ENCODE measurements at places on chromosomes 16 and 17.

- DNase-seq: no peak
Observed at GRCh38 chr17:17512866-17513265, 16.7 kb upstream of the RASD1 start.

DNA sequence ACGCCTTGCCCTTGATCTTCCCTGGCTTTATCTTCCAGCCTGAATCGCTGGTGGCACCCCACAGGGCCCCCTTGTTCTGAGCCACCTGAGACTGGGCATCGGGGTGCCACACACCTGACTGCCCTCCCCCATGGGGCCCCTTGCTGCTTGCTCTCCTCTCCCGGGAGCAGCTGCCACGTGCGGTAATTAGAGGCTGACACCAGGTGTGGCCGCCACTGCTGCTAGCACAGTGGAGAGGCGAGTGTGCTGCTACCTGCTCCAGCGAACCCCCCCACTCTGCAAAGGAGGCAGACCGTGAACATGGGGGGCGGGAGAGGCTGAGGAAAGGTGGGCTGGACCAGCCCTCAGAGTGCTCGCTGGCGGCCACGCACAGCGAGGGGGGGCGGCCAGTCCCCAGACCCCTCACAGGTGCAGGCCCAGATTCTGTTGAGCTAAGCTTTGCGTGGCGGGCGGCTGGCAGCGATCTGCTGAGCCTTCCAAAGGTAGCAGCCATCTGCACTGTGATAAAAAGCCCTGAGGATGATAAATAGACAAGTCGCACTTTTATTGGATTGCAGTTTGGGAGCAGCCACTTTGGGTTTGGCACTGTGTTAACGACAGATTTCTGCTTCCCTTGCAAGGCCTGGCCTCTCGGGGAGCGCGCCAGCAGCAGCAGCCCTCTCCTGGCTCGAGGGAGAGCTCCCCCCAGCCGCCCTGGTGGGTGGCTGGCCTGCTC, 167.9 kb upstream of the GSE1 start:
- no peak for DNase-seq

DNA sequence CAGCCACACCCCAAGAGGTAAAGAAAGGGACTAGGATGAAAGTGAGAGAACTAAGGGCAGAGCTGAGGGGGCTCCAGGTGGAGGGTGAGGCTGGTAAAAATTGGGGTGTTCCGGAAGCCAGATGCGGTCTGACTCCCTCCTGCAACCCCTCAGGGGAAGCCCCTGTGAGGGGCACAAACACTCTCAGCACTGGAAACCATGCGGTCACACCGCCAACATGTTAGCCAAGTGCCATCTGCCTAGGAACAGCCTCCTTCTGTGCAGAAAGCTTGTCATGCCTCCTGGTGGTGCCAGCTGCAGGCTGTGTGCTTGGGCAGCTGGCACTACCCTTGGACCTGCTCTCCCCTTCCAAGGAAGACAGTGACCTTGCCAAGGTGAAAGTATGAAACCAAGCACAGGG, 83.5 kb upstream of the RPL38 start:
- no peak for DNase-seq

DNA sequence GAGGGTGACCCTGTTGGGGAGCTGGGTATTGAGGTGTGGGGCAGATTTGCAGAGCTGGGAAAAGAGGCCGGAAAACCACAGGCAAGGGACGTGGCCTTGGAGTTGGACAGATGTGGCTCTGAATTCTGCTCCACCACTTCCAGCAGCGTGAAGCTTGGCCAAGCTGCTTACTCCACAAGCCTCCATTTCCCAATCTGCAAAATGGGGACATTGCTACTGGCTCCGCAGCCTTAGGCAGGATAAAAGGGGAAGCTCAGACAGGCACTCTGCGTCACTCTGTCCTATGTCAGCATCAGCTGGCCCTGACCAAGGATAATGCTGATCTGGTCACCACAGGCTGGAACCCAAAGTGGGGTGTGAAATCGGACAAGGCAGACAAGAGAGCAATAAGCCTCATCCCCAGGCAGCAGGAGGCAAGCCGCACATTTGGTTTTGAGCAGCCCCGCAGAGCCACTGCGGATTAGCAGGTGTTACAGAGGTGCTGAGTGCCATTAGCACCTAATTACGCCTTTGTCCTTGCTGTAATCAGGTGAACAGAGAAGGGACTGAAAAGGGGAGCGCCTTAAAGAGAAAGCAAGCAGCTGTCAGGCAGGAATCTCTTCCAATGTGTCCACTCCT, 54.8 kb downstream of the SDK2 start:
- no peak for DNase-seq

DNA sequence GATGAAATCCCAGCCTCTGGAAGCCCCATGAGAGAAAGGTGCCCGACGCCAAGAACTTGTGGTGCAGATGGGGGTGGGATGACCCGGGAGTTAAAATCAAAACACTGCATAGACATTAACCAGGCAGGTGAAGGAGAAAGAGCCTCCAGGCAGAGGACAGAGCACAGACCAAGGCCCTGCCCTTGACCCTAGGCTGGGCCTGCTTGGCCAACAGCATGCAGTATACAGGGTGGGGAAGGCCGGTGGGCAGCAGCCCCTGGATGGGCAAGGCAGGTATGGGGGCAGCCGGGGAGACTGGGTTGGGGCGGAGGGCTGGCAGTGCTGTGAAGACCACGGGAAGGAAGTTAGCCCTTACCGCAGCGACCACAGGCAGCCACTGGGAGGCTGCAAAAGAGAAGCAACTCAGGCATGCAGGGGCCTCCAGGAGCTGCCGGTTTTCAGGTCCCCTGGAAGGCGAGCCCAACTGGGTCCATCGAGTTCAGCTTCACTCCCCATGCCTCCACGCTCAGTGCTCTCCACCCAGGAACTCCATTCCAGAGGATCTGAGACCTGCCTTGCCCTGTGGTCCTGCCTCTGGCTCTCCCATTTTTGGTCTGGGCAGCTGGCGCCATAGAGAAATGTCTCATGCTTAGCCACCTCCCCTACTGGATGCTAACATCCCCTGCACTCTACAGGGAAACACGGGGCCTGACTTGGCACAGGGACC, 81.2 kb downstream of the C16orf95 start:
- no peak for DNase-seq

- no peak for DNase-seq
Observed at GRCh38 chr17:30158896-30159625, 42.4 kb downstream of the NSRP1 start.

GRCh38 chr17:82089723-82090548, 8.1 kb downstream of the FASN start:
- DNase-seq: no peak

GRCh38 chr17:69981441-69981840, 93.6 kb upstream of the KCNJ16 start:
- DNase-seq: no peak

- no peak for DNase-seq
Observed at GRCh38 chr17:17086585-17086984, 44.3 kb downstream of the MPRIP start.

- DNase-seq: no peak
Observed at GRCh38 chr16:49452578-49452977, 79.0 kb downstream of the C16orf78 start.

GRCh38 chr16:23836078-23836403, 258 bp downstream of the PRKCB start:
- no peak for DNase-seq

DNA sequence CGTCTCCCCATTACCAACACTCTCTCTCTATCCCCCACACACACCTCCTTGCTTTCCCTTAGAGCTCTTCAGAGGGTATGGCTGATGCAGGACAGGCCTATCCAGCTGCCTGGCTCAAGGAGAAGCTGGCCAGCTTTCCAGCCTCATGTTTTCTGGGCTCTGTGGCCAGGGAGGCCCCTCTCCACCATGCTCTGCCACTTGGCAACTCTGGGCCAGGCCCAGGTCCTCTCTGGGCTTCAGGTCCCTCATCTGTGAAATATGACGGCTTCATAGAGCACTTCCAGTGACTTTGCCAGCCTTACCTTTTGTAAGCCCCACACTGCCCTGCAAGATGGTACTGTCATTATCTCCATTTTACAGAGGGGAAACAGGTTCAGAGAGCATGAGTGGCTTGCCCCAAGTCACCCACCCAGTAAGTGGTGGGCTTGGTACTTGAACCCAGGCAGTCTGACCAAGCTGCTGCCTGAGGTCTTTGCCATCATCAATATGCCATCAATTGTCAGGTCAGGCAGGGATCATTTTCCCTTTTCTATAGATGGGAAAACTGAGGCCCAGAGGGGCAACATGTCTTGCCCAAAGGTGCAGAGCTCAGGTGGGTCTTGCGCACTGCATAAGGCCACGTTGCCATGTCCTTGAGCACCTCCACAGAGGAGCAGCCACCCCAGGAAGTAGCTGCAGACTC, 548 bp upstream of the ADGRG5 start:
- DNase-seq: no peak

DNA sequence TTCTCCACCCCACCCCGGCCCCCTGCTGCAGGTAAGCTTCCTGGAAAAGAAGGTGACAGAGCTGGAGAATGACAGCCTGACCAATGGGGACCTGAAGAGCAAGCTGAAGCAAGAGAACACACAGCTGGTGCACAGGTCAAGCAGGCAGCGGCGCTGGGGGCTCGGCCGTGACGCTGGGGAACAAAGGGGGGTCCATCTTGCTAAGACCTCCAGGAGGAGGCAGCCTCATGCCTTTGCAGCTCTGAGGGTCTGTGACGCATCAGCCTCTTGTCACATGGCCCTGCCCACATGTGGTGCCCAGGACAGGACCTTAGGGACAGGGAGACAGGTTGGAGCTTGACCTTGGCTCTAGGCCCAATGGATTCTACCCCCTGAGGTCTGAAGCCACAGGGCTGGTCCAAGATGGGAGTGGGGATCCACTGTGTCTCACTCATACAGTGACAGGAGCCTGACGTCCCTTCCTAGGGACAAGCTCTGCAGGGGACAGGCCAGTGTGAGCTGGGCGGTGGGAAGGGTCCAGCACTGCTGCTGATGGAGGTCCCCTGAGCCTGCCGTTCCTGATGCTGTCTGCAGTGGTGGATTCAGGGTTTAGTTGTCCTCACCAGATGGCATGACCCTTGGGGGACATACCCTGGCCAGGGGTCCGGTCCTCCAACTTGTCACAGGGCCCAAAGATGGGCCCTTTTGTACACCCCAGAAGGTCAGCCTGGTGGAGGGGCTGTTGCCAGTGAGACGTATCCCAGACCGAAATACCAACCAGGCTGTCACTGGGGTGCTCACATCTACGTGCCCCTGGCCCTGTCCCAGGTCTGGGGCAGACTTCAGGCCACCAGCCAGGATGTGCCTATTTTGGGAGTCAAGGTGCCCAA, 132.6 kb downstream of the RAB11FIP4 start:
- no peak for DNase-seq

- DNase-seq: peak; percentile 29
Observed at GRCh38 chr16:997440-998051, 16.0 kb downstream of the SOX8 start.

DNA sequence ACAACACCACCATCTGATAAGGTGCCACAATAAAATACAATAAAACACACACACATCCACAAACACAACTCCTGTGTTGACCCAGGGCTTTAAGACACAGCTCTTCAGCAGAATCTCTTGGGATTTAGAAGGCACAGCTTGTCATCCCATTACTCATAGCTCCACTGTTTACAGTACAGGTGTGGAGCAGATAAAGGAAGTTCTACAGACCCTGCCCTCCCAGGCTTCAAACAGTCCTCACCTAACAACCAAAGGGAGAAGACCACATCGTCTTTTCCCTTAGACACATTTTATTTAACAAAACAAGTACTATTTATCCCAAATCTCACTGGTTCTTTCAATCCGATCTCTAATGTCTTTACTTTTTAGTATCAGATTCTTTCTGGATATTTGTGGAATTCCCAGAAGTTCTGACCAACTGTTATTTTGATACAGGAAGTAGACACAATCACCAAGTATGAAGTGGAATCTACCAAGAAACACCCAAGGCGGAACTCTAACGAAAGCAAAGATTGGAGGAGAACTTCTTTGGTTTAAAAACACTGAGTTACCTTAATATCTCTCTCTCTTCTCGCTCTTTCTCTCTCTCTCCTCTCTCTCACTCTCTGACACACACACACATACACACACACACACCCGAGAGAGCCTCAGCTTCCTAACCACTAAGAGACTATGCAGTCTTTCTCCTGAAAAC, 46.1 kb downstream of the CYTH1 start:
- DNase-seq: no peak

GRCh38 chr17:81350320-81350890, 44.9 kb upstream of the BAHCC1 start:
- no peak for DNase-seq

- DNase-seq: no peak
Observed at GRCh38 chr17:21058098-21058893, 15.5 kb upstream of the USP22 start.

DNA sequence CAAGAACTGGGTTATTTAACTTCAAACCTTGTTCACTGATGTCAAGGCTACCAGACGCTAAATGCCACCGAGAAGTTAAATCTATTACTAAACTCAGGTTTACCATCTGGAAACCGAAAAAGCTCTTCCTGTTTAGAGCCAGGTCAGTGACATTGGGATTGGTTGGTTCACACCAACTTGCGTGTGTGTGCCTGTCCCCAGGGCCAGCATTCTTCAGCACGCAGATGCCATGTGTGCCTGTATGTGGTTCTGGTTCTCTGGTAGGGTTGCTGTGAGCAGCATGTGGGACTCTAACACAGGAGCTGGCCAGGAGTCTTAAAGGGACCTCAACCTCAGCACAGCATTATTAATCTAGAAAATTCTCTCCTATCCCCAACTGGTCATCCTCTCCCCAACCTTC, 18.1 kb upstream of the TBX2 start:
- no peak for DNase-seq

DNA sequence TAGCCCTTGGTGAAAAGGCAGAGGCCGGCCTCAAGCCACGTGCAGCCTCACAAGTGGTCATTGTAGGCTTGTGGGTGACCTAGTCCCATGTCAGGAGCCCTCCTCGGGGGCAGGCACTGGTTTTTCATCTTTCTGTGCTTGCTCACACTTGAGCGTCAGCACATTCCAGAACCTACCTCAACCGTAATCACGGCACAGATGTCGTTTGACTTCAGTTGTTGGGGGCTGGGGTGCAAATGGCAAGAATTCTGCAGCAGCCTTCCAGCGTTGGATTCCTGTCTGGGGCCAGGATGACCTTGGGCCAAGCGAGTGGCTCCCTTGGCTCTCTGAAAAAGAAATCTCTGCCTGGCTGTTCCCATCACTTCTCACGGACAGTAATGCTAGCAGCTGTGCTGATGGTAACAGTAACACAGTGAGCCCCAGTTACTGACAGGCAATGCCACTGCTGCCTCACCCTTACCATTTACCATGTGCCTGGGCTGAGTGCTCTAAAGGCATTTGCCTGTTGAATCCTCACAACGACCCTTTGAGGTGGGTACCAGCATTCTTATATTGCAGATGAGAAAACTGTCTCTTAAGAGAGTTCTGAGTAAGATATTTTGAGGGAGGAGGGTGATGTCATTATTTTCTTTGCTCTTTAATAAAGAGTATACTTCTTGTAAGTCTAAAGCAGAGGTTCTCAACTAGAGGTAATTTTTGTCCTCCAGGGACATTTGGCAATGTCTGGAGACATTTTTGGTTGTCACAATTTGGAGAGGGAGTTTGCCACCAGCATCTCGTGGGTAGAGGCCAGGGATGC, 46.5 kb downstream of the KSR1 start:
- DNase-seq: no peak

Measured in activated T-helper 1 cell treated with anti-CD3 and anti-CD28 coated beads, Interleukin-2, amount 50 U/mL, for 16 hours (primary cell).